Lower lobe of right lung (tissue), 2 donors: ENCODE measurements at places on chromosomes 5 and 9.

DNA sequence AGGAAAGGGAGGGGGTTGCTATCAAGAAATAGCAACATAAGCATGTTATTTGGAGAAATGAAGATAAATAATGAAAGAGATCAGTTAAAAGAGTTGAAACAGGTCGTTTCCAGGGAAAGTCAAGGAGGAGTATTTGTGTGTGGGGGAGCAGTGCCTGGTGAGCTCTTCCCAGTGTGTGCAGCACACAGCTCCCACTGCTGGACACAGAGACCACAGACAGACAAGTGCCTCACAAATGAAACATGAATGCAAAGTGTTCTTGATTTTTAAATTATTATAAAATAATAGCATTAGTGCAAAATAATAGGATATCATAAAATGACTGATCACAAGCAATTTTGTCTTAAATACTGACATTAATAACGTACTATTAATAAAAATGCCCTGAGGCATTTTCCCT lies 40.8 kb downstream of the LIFR start:
- DNase-seq = no peak

GRCh38 chr5:43245724-43246385 lies 53.8 kb downstream of the NIM1K start:
- DNase-seq = no peak

GRCh38 chr5:158530115-158530514 lies 569.6 kb downstream of the EBF1 start:
- DNase-seq = no peak

DNA sequence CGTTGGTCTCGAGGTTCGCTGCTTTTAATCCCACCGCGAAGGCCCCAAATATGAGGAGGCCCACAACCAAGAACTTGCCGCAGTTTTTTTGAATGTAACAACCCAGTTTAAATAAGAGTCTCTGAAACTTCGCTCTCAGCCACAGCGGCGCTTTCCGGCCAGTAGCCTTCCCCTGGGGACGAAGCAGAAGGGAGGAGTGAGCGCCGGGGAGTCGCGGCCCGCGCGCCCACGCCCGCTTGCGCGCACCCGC lies 10.4 kb downstream of the PTCH1 start:
- no peak for DNase-seq

DNA sequence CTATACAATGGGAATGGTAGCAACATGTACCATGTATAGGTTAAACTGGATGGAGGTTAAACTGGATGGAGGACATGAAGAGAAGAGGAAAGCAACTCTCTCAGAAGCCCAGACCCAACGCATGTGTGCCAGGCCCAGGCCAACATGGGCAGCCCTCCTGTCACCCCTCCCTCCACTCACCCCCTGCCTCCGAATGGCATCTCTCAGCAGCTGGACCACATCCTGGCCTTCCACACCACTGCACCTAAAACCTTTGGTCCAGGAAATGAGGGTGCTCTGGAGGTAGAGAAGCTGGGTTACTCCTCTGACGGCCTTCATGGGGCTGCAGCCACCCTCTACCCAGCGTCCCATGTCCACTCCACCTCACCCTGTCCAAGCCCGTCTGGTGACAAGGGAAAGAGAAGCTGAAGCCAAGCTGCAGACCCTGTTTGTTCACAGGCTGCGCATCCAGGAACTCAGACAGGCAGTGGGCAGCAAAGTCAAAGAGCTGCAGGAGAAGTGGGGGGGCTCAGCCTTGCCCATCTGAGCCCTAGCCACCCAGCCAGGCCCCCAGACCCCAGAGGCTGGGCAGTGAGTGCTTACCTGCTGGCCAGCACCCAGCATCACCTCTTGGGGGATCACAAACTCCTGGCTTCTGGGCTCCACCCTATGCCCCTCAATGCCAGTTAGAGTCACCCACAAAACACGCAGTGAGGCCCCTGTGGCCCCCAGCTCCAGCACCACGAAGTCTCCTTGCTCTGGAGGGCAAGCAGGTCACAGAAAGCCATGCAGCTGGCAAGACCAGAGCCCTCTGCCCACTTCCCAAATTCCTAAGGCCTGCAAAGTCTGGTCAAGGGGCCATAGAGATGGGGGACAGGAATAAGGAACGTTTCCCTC lies 8.5 kb downstream of the HK3 start:
- DNase-seq = no peak

DNA sequence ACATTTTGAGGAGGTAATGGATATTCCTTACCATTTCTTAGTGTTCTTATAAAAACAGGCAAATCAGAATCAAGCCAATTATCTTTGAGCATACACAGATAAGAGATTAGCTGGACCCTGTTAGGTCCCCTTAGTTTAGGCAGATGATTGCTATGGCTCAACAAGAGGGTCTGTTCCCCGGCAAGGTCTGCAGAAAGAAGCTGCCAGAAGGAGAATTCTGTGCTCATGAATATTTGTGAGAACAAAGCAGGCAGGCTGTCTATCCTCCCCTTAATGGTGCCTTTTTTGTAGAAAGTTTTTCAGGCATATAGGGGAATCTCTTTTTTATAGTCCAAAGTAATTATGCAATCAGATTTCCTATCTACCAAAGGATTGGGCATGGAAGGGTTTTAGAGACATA lies 27.5 kb downstream of the CAVIN4 start:
- no peak for DNase-seq
